Fibroblast of skin of right quadriceps (primary cell): ENCODE measurements at places on chromosomes 11 and 22.

DNA sequence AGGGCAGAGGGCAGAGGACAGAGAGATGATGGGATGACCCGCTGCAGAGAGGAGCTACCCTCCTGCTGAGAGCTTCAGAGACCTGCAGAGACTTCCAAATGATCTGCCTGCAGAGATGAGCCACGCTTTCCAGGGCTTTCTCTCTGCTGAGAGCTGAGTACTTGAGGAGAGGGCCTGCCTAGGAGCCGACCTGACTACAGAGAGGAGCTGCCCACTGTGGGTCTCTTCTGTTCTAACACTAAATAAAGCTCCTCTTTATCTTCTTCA lies 45.9 kb upstream of the SC5D start:
- DNase-seq: no peak

DNA sequence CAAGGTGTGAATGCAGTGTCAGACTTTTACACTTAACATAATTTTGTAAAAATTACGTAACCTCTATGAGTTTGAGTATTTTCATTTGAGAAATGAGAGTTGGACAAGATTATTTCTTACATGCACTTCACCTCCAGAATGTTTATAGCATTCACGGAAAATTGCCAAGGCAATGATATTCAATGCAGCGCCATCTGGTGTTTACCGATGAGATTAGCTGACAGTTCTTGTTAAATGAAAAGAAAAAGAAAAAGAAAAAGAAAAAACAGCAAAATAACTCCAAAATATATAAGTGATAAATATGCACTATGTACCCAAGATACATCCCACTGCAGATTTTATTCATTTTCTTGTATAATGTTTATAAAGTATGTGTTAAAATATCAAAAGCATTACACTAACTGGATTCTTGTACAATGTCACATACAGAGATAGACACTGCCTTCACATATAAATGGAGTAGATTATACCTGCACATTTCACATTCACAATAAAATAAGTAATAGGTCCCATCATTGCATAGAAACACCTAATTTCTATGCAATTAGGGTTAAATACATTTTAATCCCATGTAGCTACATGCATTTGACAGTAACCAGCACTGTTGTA lies 976.3 kb upstream of the FAT3 start:
- DNase-seq: peak; percentile 57

GRCh38 chr11:113287801-113288200 lies 26.6 kb upstream of the TTC12 start:
- DNase-seq: no peak

- DNase-seq: peak; percentile 44
Observed at GRCh38 chr11:15770798-15771414, 585.4 kb downstream of the SOX6 start.

DNA sequence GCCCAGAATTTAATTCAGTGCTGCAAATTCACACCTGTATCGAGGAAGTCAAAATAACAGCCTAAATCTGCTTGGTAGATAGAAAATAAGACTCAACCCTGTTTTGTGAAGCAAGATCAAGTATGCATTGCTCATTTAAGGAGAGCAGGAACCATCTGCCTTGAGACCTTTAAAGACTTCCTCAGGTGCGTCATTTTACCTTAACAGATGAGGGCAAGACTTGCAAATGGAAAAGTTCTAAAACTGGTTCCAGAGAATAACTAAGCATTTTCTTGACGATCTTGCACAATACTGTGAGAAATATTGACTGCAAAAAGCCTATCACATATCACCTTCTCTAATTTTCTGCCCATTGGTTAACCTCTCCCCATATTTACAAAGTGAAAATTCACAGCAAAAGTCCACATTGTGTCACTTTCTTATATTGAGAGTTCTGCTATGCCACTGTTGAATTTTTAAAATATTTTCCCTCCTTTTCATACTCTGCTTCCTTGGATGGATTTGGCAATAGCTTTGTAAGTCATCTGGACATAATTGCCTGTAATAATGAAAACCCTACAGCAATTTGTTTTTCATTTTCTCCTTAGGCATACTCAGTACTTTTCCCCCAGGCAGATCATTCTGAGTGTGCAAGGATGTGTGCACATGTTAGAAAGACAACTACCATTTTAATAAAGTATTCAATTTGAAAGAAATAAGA lies 234.2 kb downstream of the AASDHPPT start:
- DNase-seq: peak; percentile 68

GRCh38 chr11:31655483-31655882 lies 145.9 kb downstream of the ELP4 start:
- peak; percentile 83 for DNase-seq

DNA sequence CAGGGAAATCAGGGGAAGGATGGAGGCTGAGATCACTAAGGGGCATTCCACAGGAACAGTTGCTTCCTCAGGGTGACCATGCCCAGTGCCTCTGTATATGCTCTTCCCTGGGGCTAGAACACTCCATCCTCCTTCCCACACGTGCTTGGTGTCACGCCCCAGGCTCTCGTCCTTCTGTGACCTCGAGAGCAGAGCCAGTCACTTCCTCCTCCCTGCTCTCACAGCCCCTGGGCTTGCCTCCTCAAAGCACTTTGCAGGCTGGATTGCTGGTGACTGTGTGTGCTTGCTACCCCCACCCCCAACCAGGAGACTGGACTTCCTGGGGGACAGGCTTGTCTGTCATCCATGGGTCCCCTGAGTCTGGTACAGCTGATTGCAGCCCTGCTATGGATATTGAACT lies 56.5 kb upstream of the AMPD3 start:
- DNase-seq: no peak

DNA sequence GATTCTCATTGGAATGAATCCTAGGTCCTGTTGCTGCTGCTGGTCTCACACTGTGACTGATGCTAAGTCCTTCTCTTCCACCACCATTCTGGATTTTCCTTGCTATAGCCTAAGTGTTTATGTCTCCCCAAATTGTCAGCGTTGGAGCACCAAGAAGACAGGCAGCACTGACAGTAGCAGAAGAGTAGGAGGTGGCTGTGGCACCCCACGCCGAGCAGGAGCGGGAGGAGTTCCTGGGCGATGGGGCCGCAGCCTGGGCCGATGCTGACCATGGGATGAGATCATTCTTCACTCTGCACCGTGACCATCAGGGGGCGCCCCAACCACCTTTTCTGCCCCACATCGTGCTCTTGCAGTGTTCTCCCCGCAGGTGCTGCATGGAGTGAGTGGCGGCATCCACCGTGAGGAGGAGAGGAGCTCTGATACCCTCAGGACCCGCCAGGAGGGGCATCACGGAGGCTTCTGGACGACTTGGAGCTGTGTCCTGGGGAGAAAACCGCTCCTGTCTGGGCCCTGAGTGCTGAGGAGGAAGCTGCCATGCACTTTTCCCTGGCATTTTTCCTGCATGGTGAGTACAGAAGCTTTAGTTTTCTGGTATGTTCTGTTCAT lies 57.0 kb downstream of the LRRC74B start:
- peak; percentile 28 for DNase-seq

- DNase-seq: no peak
Observed at GRCh38 chr11:64563966-64564365, 27.1 kb upstream of the SLC22A12 start.

GRCh38 chr11:40178470-40178869 lies 1281.0 kb downstream of the LRRC4C start:
- DNase-seq: no peak
